ENCODE measurements at places on chromosomes 12 and 14. TPM values are rescaled to one million over a fixed set of nuclear protein-coding genes. Genes with fewer than 3 reads are reported as not detected.

The B3GNT4 gene
- total RNA-seq = not detected

The ADAMTS20 gene
- not detected for total RNA-seq

The CIROP gene
- total RNA-seq = not detected

The RAD9B gene
- 0.71 TPM for total RNA-seq

- DNase-seq = no peak
Measured at GRCh38 chr12:11069854-11070365, 7.8 kb upstream of the TAS2R46 start.

All from sigmoid colon (tissue), 7 donors.